Stimulated activated CD8-positive, alpha-beta memory T cell treated with anti-CD3 and anti-CD28 coated beads, Interleukin-7, amount 100 ng/mL, for 1 hour (primary cell): ENCODE measurements at places on chromosomes 16 and 17.

GRCh38 chr17:62876673-62877405 is 68.7 kb upstream of the MARCHF10 start:
- DNase-seq: no peak

DNA sequence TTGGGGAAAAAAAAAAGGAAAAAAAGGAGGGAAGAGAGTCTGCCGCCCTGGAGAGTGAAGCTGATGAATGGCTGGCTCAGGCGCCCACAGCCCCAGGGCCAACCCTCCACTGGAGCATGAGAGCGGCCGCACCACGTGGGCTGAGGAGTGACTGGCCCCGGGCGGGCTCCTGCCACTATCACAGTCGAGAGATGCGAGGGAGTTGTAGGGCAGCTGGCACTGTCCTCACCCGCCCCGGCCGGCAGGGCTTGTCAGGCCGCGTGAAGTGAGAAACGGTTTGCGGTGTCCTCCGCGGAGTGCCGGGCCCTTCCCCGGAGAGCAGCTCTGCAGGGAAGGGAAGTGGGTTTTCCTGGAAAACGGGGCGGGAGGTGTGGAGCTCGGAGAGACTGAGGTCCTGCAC is 45.9 kb downstream of the JPH3 start:
- DNase-seq: no peak

DNA sequence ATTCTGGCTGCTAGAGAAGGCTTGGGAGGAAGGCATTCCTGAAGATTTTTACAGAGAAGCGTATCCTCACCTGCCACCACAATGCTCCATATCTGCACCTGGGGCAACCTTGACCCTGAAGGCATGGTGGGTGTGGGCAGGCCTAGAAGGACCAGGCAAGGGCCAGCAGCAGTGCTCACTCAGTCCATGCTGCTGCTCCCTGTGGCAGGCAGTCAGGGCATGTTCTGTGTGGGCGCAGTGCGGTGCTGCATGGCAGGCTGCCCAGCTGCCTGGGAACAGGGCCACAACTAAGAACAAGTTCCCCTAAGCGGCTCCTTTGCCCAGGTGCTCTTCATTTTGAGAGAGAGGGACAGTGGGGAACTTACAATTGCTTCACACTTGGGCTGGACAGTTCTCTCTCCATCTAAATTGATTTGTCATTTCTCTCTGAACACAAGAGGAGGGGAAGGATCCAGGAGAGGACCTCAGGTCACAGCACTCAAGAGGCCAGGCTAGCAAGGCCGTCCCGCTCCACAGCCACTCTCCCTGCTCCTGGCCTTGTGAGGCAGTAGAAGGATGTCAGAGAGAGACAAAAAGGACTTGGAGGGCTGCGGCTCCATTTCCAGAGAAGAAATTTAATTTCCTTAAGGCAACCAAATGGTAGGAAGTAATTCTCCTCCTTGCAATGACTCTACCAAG is 158.8 kb downstream of the AATF start:
- no peak for DNase-seq

- DNase-seq: no peak
Observed at GRCh38 chr16:4319454-4320421, 3.9 kb downstream of the GLIS2 start.

DNA sequence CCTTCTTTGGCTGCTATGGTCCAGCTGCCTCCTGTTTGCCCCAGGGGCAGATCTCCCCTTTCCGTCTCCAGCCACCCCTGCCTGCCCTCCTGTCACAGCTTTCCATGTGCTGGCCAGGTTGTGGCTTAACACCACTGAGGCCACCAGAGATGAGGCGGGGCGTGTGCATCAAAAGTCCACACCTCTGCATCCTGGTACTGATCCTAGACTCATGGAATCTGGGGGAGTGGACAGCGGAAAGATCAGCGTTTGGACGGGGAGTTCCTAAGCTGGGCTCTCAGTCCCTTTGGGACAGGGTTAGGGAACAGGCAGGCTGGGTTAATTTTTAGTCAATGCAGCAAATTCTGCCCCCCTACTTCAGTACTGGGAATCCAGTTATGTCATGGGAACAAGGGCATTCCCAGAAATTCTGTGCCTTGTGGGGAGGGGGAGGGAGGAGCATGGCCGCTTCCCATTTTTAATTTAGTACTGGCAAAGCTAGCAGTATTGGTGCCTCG is 3.9 kb downstream of the IGFBP4 start:
- DNase-seq: no peak

- DNase-seq: no peak
Observed at GRCh38 chr16:73286346-73287267, 238.7 kb upstream of the ZFHX3 start.

DNA sequence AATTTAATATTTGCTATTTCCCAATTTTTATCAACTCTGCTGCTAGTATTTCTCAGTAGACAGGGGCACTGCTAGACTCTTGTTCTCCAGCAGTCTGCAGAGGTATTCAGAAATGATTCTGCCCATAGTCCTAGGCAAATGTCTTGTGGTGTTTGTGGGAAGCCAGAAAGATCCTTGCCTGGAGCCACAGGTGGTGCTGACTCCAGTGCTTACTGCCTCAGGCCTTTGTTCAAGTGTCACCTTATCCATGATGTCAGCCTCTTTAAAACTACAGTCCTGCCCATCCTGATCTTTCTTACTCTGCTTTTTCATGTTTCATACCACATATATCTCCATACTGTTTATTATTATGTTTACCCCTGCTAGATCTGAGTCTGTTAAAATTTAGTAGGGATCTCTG is 26.5 kb downstream of the ZSWIM7 start:
- no peak for DNase-seq

- no peak for DNase-seq
Observed at GRCh38 chr17:74097450-74098135, 105.9 kb upstream of the RPL38 start.

DNA sequence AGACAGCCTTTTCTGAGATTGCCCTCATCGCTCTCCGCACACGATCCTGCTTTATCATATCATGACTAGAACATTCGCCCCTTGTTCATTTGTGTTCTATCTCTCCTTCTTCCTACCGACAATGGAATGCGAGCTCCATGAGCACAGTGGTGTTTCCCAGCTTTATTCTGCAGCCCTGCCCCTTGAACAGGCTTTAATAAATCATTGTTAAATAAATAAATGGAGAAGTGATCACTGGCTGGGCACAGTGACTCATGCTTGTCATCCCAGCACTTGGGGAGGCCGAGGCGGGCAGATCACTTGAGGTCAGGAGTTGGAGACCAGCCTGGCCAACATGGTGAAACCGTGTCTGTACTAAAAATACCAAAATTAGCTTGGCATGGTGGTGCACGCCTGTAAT is 1063.3 kb upstream of the EEF2KMT start:
- DNase-seq: no peak

- no peak for DNase-seq
Observed at GRCh38 chr16:86067516-86067915, 168.6 kb downstream of the IRF8 start.

GRCh38 chr17:37430051-37430627 is 23.5 kb downstream of the TADA2A start:
- DNase-seq: no peak

DNA sequence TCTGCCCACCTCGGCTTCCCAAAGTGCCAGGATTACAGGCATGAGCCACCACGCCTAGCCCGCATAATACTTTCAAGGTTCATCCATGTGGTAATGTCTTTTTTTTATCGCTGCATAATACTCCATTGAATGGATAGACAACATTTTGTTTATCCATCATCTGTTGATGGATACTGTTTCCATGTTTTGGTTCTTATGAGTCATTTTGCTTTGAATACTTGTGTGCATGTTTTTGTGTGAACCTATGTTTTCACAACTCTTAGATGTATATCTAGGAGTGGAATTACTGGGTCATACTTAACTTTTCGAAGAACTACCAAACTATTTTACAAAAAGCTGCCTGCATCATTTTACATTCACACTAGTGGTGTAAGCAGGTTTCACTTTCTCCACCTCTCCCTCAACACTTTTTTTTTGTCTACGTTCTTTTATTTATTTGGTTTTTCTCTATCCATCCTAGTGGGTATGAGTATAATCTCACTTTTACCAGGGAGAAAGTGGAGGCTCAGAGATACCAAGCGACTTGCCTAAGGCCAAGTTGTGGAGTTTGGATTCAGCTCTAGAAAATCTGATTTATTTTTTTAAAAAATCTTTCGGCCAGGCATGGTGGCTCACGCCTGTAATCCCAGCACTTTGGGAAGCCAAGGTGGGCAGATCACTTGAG is 151.2 kb downstream of the CMIP start:
- no peak for DNase-seq

DNA sequence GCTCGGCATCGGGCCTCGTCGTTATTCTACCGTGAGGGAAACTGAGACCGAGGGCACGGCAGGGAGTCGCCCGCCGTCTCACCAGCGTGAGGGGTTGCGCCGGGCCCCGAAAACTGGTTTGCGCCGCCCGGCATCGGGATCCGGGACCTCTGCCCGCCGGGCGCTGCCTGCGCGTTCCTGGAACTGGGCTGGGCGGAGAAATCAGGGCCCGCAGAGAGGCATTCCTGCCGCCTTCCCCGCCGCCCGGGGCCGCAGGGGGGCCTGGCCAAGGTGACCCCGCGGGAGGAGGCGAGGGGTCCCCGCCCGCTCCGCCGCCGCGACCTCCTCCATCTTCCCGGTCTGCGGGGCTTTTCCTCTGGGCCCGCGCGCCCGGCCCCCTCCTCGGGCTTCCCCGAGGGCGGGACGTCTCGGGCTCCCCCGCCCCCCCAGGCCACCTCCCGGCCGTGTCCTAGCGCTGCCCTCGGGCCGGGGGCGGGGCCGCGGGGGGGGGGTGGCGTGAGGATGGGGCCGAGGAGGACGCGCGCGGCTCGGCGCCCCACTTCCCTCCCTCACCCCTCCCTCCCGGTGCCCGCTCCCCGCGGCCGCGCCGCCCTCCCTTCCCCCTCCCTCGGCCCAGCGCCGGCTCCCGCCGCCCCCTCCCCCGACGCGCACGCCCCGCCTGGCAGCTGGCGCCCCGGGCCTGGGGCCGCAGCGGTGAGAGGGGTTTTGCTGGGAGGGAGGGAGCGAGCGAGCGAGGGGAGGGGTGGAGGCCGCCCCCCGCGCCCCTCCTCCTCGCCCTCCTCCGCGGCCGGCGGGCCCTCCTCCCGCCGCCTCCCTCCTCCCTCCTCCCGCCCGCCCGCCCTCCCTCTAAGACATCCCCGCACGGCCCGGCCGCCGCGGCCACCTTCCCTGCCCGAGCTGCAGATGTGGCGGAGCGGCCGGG is at the start of gene GLIS2:
Gene GLIS2 (plus strand): TSS at position 882 of the 922 bp plus-strand sequence. CDS start 16,214 bp downstream, outside the sequence.
- DNase-seq: no peak

DNA sequence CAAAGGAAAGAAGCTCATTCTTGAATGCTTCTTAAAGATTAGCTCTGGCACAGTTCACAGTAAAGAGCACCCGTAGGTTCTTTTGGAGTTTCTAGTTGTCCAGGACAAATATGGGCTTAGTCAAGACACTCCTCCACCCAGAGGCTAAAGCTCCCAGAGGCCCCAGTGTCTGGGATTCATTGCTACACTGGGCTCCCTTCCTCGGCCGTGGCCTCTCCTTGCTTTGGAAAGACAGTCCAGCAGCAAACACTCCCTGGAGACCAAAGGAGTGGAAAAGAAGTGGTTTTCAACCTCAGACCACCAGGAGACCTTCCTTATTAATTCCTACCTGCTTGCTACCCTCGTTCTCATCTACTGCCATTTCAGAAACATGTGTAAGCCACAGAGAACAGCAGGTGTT is 17.1 kb downstream of the PHB1 start:
- no peak for DNase-seq

DNA sequence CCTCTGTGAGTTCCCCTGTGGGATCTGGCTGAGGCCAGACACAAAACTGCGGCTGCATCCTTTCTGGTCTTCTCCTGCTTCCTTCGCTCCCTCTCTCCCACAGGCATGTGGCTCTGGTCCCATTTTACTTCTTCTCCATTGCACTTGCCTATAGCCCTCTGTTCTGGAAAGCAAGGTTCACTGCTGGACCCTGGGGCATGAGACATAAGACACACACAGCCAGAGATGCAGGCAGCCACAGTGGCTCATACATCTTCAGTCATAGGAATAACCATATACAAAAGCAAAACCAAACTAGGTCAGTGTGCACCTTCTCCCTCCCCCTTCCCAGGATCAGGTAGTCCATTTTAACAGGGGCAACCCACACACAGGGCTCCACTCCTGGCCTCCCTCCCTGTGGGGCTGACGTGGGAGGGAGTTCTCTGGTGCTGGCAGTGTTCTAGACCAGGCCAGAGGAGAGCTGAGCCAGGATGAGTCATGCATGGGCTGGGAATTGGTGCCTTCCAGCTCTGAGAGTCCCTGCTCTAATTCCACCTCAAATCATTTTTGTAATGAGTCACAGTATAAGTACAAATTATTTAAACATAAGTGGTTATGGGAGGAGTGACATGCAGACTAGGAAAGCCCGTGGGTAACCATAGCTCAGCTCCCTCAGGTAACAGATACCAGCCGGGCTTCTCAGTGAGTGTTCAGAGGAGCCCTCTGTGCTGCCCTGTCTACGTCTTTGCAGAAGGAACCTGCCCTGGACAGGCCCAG is 58.0 kb downstream of the ASIC2 start:
- no peak for DNase-seq

DNA sequence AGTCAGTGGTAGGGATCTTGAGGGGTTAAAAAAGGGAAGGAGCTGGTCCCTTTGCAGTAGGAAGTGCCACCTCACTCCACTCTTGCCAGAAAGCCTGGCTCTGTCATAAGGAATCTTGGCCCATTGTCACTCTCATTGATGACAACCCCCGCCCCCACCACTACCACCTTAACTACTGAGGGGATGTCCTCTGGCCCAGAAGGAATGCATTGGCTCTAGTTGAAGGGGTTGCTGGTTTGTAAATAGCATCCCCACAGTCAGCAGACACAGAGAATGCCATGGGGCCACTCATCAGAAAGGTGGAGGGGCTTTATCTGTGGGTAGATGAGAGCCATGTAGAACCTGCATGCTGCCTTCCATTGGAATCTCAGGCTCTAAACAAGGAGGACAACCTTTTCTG is 316.2 kb downstream of the WWOX start:
- DNase-seq: no peak

DNA sequence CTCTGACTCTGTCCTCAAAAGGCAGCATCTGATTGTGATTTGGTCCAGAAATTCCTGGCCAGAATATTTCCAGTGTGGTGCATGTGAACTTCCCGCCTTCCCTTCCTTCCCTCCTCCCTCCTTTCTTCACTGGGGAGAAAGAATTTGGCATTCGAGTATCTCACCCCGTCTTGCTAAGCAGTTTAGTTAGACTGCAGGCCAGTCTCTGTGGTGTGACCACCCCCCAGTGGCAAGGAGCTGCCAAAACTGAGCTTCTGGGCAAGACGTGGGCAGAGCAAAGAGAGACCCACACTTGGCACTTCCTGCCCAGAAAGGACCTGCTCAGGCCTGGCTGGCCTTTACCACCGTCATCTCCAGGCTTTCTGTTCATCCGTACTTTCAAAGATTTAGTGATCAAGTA is 36.4 kb downstream of the SNX20 start:
- DNase-seq: no peak

DNA sequence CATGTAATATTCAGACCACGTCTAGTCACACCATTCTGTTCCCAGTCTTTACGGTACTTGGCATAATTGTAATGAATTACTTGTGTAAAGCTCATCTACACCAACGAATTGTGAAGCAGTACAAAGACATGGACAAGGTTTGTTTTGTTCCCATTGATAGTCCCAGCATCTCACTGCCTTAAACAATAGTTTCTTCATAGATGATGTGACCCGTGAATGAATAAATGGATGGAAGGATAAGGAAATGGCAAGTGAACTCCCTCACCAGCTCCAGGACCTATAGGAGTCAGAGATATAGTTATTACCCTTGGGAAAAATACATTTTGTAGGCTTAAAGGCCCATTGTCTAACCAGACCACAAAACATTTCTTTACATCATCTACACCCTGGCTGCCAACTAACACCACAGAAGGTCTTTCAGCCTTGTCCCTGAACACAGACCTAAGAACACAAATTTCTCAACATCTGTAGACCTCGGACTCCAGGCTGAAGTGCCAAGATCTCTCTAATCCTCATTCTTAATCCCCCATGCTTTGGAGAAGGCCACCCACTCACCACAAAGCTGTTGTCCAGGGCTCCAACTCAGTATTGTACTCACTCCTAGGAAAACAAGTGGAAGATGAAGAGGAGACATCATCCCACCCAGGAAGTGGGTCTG is 38.2 kb downstream of the MAF start:
- DNase-seq: no peak
